ENCODE measurements at places on chromosomes 12 and 14.

DNA sequence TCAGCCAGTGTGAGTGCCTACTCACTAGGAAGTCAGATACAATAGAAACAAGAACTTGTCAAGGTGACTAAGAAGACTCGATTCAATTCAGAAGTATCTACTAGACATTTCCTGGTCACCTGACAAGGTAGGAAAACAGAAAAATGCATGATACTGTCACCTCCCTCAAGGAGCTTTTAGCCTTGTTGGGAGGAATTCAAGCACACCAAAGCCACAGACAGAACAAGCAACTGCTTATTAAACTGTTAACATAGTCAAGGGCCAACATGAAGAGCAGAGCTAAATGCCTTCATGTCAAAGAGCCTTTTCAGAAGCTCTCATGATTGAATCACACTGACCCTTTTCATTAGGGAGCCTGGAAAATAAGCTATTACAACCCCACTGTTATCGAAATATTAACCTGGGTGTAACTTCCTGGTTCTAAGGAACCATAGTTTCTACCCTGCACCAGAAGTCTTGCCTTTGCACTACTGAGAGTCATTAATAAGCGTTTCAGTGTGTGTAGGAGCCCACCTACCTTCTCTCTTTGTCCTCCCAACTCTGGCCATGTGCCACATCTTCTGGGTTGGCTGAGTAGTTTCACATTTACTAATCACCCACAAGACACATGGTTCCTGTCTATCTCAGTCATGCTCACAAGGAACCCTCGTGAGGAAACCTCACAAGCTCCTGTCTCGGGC, 31.0 kb upstream of the LGALS3 start:
- peak; percentile 52 for DNase-seq

DNA sequence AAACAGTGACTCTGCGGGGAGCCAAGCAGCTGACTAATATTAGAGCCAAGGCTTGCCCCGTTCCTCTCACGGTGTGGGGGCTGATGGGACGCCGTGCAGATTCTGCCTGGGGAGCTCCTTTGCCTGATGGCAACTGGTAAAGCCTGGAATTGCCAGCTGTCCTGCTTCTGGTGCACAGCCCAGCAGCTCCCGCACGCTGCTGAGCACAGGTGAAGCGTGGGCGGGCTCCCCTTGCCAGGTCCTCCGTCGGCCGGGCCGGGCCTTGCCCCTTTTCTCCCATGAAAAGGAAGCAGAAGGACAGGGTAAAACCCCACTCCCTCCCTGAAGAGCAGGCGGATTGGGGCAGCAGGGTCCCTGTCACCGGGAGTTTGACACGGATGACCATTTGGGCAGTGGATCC, 79.0 kb downstream of the WDR20 start:
- no peak for DNase-seq

GRCh38 chr14:54650959-54651351, 84.0 kb downstream of the SAMD4A start:
- no peak for DNase-seq

DNA sequence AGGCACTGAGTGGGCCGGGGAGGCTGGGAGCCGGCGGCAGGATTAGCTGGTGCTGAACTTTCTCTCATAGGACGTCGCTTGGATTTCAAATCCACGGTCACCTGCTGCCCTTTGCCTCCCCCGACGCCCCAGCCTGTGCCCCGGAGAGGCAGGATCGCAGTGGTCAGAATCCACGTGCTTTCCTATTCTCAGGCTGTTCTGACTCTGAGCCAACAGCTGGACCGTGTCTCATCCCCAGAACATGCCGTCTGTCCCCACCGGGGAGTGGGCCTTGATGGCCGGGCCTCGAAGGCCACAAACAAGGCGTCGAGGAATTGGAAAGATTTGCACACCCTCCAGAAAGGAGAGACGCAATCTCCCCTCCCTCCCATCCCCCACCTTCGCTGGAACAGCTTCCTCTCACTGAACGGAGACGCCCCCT, 18.5 kb upstream of the MLXIP start:
- no peak for DNase-seq

DNA sequence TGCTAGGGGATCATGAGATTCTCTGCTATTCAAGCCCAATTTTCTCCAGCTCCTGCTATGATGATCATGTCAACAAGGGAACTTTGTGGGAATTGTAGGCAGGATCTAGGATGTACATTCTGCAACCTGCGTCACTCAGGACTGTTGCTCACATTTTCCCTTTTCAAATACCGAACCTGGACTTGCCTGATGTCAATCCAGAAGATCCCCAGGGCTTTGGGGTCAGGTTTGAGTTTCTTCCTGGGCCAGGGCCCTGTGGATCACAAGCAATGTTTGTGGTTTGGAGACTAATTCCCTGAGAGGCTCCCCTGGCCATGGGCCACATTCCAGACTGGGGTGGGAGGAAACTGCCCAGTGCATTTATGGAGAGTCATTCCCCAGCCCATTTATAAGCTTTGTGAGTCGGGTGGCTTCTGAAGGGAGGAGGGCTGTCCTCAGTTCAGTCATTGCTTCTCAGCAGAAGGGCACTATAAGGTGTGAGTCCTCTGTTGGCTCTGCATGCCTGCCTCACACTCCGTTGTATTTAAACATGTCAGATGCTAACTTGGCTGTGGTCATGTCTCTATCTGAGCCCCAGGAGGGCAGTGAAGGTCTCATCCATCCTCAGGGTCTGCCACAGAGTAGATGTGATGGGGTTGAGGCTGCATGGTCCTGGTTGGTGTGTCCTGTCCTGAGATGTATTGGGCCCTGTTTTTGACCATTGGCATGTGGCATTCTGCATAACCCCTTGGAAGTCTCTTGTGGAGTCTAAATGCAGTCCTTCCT, 6.5 kb downstream of the KRT86 start:
- DNase-seq = no peak

GRCh38 chr14:53285821-53286220, 132.7 kb upstream of the DDHD1 start:
- no peak for DNase-seq

DNA sequence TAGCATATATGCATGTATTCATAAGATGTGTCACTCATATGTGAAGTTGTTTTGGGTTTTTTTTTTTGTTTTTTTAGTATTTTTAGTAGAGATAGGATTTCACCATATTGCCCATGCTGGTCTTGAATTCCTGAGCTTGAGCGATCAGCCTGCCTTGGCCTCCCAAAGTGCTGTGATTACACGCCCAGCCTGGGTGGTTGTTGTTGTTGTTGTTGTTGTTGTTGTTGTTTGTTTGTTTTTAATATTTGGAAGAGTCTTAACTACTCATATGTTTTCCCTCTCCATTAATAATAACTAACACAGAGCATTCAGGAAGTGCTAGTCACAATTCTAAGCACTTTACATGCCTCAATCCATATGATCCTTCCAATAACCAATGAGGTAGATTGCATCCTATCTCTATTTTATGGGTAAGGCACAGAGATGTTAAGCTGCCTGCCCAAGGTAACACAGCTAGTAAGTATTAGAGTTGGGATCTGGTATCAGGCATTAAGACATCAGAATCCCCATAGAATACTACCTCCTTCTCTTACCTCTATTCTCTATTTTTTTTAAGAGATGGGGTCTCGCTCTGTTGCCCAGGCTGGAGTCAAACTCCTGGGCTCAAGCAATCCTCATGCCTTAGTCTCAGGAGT, 27.6 kb downstream of the SLC25A21 start:
- no peak for DNase-seq

GRCh38 chr14:54440037-54440436, 1.1 kb downstream of the CNIH1 start:
- DNase-seq = no peak

DNA sequence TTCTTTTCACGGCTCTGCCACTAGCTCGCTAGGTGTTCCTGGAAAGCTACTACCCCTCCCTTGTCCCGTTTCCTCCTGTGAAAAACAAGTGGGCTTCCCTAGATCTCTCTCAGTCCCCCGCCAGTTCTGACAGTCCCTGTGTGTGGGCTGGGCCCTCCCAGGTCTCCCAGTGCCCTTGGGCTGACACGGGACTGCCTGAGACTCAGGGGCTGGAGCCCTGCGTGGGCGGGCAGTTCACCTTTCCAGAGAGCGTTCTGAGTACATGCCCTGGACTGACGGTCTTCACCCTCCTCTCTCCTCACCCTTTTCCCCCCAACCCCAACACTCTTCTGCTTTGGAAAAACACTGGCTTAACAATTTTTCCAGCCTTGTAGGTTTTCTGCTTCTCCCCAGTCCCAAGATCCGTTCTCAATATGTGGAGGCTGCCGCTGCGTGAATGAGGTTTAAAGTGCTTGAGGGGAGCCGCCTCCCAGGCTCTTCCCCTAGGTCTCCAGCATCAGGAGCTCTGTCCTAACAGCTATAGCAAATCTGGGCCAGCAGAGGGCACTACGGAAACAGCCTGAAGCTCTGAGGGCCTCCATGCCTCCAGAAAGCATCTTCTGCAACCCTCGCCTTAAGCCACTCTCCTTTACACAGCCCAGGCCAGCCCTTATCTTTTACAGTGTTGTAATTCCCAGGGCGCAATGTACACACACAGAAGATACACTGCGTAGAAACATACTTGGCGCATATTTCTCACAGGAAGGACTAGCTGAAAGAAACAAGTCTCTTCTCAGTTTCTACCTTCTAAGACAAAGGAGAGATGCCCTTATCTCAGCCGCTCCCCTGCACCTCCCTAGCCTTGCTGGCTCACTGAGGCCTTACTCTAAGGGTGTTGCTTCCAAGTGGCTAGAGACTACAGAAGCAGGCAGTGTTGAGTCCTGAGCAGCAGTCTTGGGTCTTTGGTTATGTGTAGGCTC, 10.4 kb upstream of the DCD start:
- DNase-seq = peak; percentile 11

GRCh38 chr12:56334490-56334793, 642 bp upstream of the PAN2 start:
- DNase-seq = no peak

GRCh38 chr12:71764587-71765321, 10.1 kb downstream of the RAB21 start:
- DNase-seq = no peak

GRCh38 chr14:61701946-61702345, 6.6 kb downstream of the HIF1A start:
- DNase-seq = no peak

- DNase-seq = no peak
Measured at GRCh38 chr12:116458492-116458891, 100.7 kb upstream of the MAP1LC3B2 start.

- no peak for DNase-seq
Measured at GRCh38 chr12:30012816-30013450, 229.2 kb upstream of the TMTC1 start.

- DNase-seq = no peak
Measured at GRCh38 chr12:38775457-38775856, 129.9 kb downstream of the CPNE8 start.

DNA sequence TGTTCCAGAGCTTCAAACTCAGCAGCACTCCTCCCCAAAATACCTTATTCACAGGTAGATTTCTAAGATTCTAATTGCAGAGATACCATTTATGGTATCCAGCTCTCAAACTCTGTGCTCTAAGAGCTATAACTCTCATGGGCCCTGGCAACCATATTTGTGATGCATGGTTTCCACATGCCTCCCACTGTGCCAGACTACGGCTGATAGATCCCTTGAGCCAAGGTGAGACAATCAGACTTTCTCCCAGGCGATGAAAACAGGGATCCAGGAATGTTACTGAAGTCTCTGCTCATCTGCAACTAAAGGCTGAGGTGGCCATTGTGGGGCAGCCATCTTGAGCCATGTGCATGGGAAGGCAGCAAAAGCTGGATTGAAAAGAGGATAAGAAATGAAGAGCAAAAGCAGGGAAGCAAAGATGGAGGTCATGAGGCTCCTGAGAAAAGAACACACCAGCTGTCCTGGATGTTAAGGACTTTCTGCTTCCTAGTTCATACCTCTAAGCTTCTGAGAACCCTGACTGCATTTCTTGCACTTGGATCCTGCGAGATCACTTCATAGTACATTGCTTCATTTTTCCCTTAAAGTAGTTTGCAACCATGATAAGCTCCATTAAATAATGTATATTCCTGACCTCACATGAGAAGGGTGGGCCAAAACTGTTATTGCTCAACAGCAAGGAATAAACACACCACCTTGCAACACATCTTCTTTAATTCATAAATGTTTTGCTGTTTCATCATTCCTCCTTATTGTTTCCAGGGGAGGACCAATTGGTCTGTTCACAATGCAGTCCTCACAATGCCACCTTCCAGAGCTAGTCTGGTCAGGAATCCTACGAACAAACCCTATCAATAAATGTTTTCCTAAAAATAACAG, 5.4 kb downstream of the EGLN3 start:
- DNase-seq = no peak

DNA sequence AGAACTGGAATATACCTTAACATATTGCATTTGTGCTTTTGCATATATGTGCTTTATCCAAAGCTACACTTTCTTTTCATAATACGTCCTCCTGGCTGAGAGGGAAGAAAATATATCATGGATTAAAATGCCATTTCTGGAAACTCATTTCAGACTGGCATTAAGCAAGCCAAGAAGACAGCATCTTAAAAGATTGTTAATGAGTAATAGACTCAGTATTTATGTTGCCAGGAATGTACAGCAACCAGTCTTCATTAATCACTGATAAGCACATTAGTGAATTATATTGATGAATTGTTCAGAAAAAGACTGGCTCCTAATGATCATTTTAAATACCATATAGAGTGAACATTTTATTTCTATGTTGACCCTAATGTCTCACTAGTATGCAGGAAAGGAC, 134.9 kb upstream of the IFNG-AS1 start:
- no peak for DNase-seq

- no peak for DNase-seq
Measured at GRCh38 chr14:76377735-76378074, 1.8 kb downstream of the ESRRB start.

GRCh38 chr12:122467983-122468382, 32.7 kb downstream of the ZCCHC8 start:
- no peak for DNase-seq

GRCh38 chr14:72617391-72618031, 276.4 kb downstream of the DPF3 start:
- no peak for DNase-seq

DNA sequence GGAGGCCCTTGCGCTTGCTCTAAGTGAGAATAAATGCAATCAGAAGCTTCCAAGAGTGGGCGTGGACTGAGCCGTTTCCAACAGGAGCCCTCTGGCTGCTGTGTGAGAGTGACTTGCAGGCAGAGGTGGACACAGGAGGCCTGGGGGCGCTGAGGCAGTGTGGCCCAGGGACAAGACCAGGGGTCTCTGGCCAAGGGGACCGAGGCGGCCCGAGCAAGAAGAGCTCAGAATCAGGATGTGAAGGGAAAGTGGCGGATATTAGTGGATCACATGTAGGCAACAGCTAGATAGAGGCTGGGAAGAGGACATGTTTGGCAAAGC, 8.6 kb downstream of the RIMBP2 start:
- no peak for DNase-seq

GRCh38 chr14:99878563-99878962, 85.3 kb downstream of the EML1 start:
- no peak for DNase-seq

DNA sequence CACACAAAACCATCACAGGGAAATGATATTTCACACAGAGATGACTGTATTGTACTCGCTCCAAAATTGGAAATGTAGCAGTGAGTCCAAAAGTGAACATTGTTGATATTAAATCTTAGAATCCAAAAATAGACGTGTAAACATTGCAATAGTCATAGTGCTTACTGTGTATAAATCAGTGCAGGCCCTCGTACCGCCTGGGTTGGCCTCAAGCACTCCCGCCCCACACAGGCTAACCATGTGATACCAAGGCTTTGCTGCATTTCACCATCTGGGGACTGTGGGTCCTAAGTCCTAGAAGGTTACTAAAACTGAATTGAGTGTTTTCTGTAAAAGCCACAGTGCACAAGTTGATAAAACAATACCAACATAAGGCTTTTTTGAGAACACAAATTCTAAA, 107.3 kb downstream of the PPP2R5E start:
- no peak for DNase-seq

Data from CD4-positive, alpha-beta T cell treated with Interleukin-6 at 100 ng/mL for 8 hours (primary cell).